ENCODE measurements at places on chromosomes 11 and 22.
A peak's percentile ranks its signal among the peaks of the same experiment; 100 is the strongest.

GRCh38 chr22:26770624-26771023 is 113.2 kb downstream of the MIAT start:
- no peak for DNase-seq

DNA sequence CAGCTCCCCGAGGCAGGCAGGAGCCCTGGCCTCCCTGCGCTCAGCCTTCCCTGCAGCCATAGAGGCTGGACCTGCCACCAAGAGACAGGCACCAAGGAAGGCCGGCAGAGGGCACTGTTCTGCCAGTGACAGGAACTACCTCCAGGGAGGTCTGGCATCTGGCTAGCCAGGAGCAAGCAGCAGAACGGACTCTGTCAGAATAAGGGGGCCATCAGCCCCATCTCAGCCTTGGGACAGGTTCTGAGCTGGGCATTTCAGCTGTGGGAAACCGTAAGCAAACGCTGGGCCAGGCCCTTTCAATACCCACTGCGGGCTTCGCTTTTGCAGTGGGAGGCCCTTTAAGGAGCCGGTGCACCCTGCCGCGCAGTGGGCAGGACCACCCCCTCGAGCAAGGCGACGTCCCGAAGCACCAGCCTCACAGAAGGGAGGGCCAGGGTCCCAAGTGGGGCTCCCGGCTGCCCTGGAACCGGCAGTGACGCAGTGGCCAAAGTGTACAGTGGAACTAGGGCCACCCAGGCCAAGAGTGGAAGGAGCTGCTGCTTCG is 18.2 kb downstream of the IFT27 start:
- DNase-seq: peak; percentile 60

DNA sequence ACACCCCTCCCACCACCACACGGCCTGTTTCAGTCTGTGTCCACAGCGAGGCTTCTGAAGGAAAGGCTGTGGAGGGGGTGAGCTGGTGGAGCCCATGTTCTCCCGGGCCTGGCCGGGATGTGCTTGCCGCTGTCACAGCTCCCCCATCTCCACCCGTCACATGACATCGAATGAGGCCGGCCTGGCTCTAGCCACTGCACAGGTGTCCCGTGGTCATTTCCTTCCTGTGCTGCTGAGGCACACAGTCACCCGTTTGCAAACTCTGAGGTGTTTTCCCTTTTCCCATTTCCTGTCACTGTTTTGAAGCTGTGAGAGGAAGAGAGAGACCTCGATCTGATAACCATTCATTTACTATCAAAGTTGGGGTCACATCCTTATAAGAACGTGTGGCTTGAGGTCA is 55.7 kb upstream of the CLDN5 start:
- DNase-seq: no peak

GRCh38 chr22:49850021-49850911 is 3.4 kb upstream of the ZBED4 start:
- no peak for DNase-seq

GRCh38 chr11:91921974-91922373 is 302.6 kb upstream of the FAT3 start:
- no peak for DNase-seq

GRCh38 chr11:123822599-123822998 is 16.4 kb upstream of the OR6M1 start:
- no peak for DNase-seq

DNA sequence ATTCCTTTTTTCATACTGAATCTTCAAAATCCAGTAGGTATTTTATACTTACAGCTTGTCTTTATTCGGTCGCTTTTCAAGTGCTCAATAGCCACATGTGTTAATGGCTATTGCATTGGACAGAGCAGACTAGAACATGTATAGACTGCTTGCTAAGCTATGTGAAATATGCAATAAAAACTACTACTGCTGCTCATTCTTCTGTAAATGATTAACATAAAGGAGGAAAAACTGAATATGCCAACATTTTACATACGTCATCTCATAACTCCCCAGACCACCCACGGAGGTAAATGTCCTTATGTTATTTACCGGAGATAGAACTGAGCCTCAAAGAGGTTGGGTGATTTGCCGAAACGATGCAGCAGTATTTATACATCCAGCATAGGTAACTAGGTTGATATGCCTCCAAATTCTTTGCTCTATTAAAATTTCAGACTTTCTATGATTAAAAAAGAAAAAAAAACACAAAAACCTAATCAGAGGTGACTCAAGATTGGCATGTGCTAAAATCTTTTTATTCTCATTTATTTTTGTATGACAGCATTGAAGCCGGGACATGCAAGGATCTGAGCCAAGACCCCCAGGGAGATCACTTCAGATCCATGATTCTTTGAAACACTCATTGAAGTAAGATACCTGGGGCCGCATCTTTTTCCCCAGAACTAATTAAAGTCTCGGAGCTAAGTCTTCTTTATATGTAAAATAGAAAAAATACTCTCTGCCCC is 78.5 kb upstream of the OR5AK2 start:
- no peak for DNase-seq

DNA sequence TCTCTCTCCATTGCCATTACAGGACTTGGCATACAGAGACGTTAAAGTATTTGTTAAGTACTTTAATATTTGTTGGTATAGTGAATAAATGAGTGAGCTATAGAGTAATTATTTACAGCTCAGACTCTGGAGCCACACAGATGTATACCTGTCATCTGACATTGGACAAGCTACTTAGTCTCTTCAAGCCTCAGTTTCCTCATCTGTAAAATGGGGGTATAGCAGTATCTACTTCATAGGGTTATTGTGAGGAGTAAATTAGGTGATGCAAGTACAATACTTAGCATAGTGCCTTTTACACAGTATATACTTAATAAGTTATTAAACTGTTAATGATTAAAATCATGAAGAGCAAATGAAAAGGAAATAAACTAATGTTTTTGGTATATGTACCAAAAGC is 203.2 kb downstream of the NAV2 start:
- DNase-seq: no peak

GRCh38 chr11:74540270-74540669 is 46.7 kb upstream of the LIPT2 start:
- no peak for DNase-seq

- DNase-seq: no peak
Measured at GRCh38 chr11:57804466-57804865, 42.9 kb downstream of the CTNND1 start.

DNA sequence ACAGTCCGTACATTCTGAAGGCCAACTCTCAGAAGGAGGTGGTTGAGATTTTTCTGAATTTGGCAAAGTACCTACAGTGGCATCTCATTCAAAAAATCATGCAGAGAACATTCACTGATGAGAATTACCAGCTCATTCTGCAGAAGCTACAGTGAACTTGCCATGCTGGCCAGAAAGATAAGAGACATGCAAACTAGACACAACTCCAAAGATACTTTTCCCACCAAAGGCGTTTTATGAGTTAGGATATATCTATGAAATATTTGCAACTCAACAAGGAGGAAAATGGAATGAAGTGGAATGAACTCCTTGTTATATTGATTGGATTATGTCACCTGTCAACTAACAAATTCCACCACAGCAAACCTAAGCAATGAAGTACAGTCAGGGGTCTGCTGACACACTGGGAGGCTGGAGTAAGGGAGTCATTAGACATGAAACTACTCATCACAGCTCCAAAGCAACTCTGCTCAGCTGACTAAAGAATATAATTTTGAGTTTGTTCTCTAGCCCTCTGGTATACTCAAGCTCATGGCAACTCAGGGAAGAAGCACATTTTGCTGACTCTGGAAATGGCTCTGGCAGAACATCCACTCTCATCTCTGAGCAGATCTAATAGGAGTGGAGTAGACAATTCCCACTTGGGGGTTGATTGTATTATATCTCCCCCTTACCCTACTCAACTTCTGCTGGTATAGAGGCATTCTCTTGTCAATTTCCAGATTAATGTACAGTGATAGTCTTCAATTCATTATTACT is 22.9 kb downstream of the MAML2 start:
- no peak for DNase-seq

DNA sequence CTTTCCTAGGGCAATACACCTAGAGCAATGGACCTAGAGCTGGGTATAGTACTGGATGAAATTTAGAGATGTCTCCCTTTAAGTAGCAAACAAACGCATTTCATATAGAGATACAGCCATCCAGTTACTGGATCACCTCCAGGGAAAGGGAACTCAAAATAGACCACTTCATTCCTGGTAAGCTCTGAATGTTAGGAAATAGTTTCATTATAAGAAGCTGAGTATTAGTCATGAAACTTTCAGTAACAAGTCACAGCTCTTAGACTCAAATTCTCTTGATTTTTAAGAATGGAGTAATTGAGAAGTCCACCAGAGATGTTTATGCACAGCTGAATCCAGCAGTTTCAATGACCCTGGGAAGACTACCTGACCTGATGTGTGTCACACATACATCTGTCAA is 221.9 kb downstream of the FAM76B start:
- DNase-seq: no peak

DNA sequence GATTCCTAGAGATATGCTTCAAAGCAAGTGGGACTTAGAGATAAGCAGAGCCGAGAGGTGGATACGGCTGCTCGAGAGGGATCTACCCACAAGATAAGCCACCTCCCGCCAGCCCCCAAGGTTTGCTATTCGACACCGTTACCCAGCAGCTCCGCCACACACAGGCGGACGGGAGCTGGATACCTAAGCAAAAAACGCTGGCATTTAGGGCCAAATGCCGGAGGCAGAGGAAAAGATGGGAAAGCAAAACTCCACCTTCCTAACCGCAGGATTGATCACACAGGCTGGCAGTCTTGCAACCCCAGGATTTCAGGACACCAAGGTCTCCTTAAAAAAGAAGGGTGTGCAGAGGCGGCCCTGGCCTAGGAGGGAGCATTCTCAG is 709 bp downstream of the FTH1 start:
- DNase-seq: peak; percentile 27

DNA sequence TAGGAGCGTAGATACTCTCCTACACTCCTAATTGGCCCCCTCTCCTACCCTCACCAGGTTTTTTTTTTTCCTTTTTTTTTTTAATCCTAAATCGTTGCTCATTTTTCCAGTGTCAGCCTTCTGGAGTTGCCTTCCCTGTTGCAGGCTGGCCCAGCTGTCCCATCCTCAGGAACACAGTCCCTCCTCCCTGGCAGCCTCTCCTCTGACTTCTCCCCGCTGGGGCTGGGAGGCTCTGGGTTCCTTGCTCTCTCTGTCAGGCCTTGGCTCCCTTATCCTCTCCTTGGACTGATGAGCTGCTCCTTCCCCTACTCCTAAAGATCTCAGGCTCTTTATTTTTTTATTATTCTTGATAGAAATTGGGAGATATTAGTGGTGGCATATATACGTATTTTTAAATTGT is 62.2 kb downstream of the PKNOX2 start:
- no peak for DNase-seq
